Cerebellum (tissue), 4 donors: ENCODE measurements at places on chromosomes 13 and 19.

- DNase-seq: no peak
Measured at GRCh38 chr13:77029436-77029835, 2.5 kb upstream of the FBXL3 start.

DNA sequence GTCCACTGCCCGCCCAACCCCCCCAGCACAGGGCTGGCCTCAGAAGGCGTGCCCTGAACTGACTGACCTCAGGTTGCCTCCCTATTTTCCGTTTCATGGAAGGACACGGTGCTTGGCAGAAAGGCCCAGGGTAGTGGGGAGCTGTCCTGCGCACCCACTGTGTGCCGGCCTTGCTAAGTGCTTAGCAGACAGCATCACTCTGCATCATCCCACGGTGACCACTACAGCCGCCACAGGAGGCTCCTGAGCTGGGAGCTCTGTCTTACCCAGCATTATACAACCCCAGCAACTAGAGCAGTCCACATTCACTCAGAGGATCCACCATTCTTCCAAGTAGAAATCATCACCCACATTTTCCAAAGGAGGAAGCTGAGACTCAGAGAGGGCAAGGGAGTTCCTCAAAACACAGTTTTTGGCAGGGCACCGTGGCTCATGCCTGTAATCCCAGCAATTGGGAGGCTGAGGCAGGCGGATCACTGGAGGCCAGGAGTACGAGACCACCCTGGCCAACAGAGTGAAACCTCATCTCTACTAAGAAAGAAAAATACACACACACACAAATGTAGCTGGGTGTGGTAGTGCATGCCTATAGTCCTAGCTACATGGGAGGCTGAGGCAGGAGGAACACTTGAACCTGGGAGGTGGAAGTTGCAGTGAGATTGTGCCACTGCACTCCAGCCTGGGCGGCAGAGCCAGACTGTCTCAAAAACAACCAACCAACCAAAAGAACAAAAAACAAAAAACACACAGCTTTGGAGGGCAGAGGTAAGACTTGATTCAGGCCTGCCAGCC, 1.6 kb downstream of the SBK2 start:
- no peak for DNase-seq

GRCh38 chr19:16394681-16395375, 70.2 kb downstream of the KLF2 start:
- no peak for DNase-seq

DNA sequence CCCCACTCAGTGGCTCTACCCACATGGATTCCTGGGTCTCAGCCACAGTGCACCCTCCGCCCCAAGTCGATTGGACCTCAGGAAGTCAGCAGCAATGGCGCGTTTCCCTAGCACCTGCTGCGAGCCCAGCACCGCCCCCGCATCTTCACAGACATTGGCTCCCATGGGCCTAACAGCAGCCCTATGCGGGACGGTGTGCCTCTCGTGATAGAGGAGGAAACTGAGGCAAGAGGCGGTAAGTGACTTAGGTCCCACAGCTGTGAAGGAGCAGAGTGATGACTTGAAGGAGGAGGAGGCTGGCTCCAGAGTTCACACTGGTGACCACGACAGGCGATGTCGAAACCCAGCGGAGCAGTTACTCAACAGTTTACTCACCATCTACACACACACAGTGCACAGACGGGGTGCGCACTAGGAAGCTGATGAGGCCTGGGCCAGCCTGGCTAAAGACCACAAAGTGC, 104.5 kb upstream of the SOX1 start:
- no peak for DNase-seq

- peak; percentile 23 for DNase-seq
Measured at GRCh38 chr19:55113570-55114039, 3.8 kb downstream of the PPP1R12C start.

GRCh38 chr13:45928843-45929242, 77.3 kb upstream of the SIAH3 start:
- DNase-seq: no peak

- no peak for DNase-seq
Measured at GRCh38 chr13:30870049-30870884, 35.8 kb upstream of the MEDAG start.

- DNase-seq: peak; percentile 69
Measured at GRCh38 chr19:4981681-4981958, 12.7 kb downstream of the KDM4B start.

DNA sequence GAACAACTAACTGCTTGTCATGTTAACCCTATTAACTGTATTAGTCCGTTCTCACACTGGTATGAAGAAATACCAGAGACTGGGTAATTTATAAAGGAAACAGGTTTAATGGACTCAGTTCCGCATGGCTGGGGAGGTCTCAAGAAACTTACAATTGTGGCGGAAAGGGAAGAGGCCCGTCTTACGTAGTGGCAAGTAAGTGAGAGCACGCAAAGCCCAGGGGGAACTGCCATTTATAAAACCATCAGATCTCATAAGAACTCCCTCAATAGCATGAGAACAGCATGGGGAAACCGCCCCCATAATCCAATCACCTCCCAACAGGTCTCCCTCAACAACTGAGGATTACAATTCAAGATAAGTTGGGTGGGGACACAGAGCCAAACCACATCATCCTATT, 34.7 kb downstream of the PHF11 start:
- no peak for DNase-seq

- DNase-seq: no peak
Measured at GRCh38 chr19:35975608-35976214, 19.3 kb upstream of the SDHAF1 start.

GRCh38 chr19:46461537-46461936, 9.8 kb downstream of the PNMA8A start:
- DNase-seq: no peak

GRCh38 chr13:98216135-98216565, 39.1 kb upstream of the RNF113B start:
- peak; percentile 17 for DNase-seq

- DNase-seq: no peak
Measured at GRCh38 chr13:45372189-45373161, 31.5 kb upstream of the TPT1 start.

DNA sequence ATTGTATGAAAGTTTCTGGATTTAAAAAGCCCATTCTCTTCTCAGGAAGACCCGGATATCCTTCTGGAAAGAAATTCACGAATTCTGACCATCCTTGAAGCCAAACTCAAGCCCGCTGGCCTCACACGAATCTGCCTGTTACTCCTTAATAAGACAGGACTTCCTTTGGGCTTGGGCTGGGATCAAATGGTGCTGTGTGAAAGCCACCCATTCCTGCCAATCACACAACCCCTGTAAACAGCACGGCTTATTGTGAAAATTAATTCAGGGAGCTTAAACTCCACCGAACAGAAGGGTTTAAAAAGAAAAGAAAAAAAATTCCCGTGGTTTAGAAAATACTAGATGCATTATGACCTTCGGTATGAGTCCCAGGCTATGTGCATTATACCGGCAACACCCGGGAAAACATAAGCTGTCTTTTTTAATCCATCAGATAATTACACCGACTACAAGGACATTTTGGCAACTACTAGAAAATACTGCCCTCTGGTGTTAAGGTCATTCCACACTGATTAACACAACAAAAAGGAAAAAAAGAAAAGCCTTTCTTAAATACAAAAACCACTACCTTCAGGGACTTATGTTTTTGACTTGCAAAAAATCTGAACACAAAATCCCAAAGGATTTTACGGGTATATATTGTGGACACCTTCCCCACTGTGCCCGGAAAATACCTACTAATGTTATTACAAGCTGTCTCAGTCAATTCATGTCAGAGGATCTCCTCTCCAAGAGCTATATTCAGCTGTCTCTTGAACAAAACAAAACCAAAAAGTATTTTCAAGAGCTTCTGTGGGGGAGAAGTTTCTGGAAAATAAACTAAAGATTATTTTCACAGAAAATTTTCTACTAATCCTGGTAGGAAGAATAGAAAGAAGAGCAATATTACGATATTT, 76.0 kb upstream of the LSM14A start:
- peak; percentile 68 for DNase-seq

GRCh38 chr19:48806518-48806817, 4.4 kb downstream of the BCAT2 start:
- no peak for DNase-seq

GRCh38 chr19:47247308-47247990, 8.9 kb upstream of the CCDC9 start:
- DNase-seq: peak; percentile 77

DNA sequence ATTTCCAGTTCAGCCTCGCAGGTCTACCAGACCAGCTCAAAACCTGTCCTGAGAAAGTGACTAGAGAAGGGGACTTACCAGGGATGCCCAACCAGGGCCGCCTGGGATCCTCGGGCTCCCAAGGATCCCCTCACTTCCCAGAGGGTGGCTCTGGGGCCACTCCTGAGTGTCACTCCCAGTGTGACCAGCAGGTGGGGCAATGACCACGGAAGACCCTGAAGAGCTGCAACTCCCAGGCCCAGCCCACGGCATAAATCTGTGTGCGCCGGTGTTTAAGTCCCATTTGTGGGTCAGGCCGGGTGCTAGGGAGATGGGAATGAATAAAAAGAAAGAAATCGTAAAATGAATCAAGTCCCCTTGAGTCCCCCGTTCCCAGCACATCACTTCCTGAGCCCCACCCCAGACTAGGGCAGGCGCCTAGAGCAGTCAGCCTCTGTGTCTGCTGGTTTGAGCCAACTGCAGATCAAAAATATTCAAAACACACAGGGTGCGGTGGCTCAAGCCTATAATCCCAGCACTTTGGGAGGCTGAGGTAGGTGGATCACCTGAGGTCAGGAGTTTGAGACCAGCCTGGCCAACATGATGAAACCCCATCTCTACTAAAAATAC, 10.7 kb downstream of the PTGIR start:
- DNase-seq: peak; percentile 85

- no peak for DNase-seq
Measured at GRCh38 chr19:35309481-35310279, 17.7 kb downstream of the MAG start.

GRCh38 chr19:42191855-42192254, 25.6 kb downstream of the DEDD2 start:
- DNase-seq: no peak

GRCh38 chr19:11450570-11451326, 15.3 kb downstream of the PRKCSH start:
- no peak for DNase-seq

DNA sequence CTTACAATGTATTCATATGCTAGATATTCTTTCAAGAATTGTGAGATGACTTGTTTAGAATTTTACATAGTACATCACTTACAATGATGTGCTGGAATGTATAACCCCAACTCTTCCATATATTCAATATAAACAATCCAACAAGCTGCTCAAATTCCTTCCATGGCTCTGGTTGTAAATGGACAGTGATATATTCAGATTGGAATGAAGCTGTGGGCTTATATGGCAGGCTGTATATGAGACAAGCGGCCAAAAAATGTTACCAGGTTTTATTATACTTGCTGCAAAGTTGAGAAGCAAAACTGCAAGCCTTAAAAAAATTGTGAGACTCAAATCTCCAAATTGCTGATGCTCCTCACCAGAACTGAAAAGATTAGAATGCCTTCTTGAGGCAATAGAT, 83.6 kb upstream of the KLF12 start:
- DNase-seq: no peak

GRCh38 chr19:33841685-33842084, 45.0 kb downstream of the KCTD15 start:
- DNase-seq: no peak

DNA sequence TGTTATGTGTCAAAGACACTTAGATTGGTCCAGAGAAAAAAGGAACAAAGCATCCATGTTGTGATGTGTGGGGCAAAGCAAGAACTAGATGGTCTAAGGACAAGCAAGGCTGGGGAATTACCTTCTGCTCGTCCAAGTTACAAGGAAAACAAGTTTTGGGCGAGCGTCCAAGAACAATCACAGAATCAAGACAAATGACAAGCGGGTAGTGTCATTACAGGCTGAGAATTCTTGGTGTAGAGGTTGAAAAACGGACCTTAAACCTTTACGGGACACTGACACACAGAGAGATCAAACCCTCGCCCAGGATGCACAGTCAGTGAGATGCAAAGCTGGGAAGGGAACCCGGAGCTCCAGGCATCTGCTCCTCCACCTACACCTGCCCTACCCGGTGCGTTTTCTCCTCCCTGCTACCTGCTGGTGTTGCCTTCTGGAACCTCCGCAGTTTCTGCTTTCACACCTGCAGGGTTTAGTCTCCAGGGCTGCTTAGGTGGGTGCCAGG, 515 bp upstream of the ZNF324B start:
- DNase-seq: no peak

GRCh38 chr19:14218620-14219330, 12.8 kb upstream of the ADGRL1 start:
- no peak for DNase-seq

GRCh38 chr19:33344573-33344925, 29.0 kb upstream of the CEBPG start:
- no peak for DNase-seq

- DNase-seq: no peak
Measured at GRCh38 chr13:111911121-111911720, 155.7 kb upstream of the SOX1 start.

GRCh38 chr13:110206185-110206584, 100.8 kb downstream of the COL4A1 start:
- no peak for DNase-seq

DNA sequence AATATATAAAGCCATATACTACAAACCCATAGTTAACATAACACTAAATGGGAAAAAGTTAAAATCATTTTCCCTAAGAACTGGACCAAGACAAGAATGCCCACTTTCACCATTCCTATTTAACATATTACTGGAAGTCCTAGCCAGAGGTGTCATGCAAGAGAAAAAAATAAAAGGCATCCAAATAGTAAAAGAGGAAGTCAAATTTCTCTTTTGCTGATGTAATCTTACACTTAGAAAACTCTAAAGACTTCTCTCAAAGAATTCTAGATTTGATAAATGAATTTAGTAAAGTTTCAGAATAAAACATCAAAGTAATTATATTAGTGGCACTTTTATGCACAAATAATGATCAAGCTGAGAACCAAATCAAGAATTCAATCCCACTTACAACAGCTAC, 678.9 kb upstream of the SLITRK5 start:
- no peak for DNase-seq

GRCh38 chr13:79532576-79532975, 51.6 kb downstream of the NDFIP2 start:
- DNase-seq: no peak

- DNase-seq: no peak
Measured at GRCh38 chr13:83732755-83733154, 149.5 kb downstream of the SLITRK1 start.

- DNase-seq: no peak
Measured at GRCh38 chr13:34076319-34076718, 258.4 kb downstream of the RFC3 start.

DNA sequence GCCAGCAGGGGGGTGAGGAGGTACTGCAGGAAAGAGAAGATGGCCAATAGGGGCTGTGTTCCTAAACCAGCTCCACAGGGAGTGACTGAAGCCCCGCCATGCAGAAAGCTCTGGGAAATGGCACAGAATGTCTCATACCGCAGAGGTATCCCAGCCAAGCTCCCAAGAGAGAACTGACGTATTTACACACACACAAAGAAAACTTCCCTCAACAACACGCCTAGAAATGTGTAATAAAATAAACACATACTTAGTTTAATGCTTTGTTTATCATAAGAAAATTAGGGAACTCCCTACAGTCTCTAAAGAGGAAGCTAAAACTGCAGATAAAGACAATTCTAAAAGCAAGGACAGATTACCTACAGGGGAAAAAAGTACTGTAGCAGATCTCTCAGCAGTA, 40.0 kb downstream of the ESD start:
- DNase-seq: no peak
